ENCODE measurements at places on chromosomes 3 and 15.

DNA sequence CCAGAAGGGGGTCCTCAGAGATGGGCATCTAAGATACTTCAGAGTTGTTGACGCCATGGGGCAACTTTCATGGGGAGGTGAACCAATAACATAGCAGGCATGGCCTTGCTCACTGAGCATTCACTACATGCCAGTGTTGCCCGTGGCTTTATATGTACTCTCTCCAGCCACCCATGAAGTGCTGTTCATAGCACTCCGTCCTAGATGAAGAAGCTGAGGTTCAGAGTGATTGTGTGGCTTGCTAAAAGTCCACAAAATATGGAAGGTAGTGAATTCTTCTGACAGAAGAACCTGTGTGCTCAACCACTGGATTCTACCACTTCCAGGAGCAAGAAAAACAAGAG is 9.8 kb upstream of the SEMA4B start:
- DNase-seq, result no peak

DNA sequence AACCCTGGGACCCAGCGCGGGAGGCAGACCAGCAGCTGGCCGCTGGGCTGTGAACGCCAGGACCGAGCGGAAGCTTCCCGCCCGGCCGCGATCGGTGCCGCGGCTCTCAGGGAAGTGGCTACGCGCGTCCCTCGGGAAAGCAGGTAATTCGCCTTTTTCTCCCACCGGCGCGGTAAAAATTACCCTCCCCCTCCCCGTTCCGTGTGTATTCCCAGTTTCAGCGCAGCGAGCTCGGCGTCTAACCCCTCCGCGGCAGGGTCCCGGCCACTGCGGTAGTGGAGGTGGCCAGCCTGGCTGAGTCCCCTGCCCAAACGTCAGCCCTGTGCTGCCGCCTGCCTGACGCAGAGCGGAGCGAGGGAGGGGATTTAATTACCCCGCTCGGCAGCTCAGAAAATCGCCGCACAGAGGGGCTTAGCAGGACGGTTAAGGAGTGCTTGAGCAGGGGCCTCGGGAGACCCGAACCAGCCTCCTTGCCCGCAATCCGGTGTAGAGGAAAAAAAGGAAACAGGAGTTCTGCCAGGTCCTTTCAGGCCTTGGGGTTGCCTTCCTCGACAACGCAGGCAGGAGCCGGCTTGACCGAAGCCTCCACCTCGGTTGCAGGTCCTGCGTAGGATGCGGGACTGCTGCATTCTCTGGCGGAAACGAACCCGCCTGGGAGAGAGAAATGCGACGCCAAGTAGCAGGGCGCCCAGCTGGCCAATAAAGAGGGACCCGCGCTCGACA is 2.9 kb downstream of the GATA2 start:
- peak; percentile 65 for DNase-seq

DNA sequence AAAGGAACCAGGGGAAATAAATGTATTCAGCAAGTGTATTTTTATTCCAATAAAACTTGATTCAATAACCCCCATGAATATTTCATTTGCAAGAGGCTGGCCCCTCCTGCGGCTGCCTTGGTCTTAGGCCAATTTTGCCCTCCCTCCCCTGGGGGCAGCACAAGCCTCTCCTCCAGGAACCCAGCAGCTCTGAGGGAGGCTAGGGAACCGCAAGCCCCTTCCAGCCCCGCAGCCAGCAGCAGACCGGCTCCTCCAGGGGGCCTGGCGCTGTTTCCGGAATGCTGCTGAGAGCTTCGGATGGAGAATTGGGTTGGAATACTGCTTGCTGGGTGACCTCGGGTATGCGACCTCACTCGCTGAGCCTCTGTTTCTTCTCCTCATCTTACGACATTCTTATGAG is 150.1 kb downstream of the RAB11A start:
- no peak for DNase-seq

DNA sequence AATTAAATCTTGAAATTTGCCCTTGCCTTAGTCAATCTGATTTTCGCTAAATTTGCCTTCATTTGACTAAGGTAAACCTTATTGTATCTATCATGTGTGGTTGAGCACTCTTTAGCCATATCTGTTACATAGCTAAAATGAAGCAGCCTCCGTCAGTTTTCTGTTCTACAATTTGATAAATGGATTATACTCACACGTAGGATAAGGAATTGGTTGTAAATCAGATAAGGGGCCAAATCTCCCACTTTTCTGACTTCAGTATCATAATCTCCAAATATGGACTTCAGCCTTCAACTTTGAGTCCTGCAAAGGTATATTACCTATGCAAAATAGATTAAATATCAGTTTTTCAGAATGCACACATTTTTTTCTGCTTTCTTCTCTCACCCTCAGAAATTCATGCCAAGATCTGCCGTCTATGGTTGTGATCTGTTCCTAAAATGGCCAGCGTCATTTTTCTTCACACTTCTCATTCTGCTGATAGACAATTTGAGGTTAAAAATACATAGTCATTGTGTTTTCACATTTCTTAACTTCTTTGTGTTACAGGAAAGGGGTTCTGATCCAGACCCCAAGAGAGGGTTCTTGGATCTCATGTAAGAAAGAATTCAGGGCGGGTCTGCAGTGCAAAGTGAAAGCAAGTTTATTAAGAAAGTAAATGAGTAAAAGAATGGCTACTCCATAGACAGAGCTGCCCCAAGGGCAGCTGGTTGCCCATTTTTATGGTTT is 36.9 kb downstream of the RAB8B start:
- no peak for DNase-seq

DNA sequence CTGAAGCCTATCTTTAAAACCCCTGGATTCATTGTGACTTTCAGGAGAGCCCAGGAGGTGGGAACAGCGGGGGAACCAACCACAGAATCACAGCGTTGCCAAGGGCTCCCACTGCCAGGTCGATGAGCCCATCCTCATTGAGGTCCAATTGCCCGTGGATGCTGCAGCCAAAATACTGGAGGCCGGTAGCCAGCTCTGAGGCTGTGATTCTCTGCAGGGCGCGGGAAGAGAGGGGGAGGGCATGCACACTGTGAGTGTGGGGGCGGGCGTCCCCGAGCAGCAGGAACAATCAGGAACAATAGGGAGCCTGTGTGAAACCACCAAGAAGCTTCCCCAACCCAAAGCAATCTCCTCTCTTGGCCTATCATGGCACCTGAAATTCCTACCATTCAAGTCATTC is 53.4 kb downstream of the FEM1B start:
- no peak for DNase-seq

DNA sequence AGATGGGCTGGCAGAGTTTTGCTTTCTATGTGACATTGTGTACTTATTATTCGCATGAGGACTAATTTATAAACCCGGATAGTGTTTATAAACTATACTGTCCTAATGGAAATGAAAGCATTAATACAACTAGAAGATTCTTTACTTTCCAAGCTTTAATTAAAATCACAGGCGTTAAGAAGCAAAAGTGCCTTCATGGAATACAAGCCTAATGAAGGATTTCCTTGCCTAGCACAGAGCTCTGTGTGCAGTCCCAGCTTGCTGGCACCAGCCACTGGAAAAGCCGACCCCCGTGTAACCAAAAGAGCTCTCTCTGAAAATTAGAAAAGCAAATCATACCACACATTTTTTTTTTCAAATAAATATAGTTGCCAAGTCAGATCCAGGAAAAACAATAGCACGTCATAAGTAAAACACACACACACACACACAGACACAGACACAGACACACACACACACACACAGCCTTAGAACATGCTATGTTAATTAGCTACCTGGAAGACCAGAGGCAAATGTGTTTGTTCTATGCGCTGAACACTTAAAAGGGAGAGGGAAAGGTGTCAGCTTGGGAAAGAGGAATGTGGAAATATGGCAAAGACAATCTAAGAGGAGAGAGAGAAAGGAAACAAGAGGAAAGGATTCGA is 1084.2 kb downstream of the TUSC7 start:
- DNase-seq, result no peak

DNA sequence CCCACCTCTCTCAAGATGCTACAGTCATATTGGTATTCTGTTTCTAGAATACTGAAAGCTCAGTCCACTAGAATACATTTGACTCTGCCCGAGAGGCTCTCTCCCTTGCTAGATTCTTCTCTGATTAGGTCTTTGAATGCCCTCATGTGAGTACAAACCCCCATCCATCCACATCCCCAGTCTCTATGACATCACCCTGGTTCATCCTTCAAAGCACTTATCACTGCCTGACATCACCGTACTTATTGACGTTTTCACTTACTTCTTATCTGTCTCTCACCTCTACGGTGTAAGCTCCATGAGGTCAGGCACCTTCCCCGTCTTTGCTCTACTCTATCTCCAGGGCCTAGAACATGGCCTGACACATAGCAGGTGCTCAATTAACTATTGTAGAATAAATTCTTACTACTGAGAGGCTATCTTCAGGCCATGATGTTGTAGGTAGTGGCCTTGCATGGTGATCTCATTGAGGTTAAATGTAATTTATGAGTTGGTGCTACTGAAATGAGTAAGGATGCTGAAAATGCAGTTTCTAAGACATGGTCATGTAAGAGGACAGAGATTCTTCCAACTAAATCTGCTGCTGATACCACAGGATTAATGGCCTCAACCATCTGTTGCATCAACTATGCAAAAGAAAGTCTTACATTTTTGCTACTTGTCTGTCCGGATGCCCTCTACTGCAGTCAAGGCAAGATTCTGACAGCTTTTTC is 26.8 kb downstream of the EOGT start:
- DNase-seq, result no peak

GRCh38 chr15:77196381-77196780 is 125.5 kb upstream of the TSPAN3 start:
- no peak for DNase-seq

GRCh38 chr3:196097373-196098154 is 15.7 kb upstream of the TFRC start:
- DNase-seq, result no peak

DNA sequence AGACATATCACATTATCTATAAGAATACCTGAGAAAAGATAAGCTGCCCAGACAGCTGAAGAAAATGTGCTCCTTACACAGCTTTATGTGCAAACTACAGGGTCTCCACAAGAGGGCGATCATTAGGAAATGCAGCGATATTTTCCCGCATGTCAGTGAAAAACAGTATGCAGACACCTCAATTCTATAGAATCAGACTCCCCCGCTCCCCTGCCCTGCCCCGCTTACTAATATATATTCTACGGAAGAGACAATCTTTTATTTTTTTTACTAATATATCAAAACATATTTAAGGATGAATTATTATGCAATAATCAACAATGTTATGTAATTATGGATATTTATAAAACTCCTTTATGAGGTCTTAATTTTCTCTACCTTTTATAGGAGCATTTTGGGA is 681.3 kb downstream of the ROBO1 start:
- DNase-seq, result peak; percentile 76

DNA sequence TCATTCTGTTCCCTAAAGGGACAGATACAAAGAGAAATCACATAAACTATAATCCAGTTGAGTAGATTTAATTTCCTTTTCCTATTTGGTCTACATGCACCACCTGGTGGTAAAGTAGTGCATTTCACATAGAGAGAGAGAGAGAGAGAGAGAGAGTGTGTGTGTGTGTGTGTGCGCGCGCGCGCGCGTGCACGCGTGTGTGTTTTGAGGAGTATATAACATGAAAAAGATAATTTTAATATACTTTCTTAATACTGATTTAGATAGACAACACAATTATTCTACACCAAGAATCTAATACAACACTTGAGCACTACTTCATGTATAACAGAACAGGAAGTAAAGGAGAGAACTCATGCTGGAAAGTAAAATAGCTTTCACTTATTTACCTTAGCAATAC is 1.1 kb upstream of the FGF7 start:
- peak; percentile 68 for DNase-seq

DNA sequence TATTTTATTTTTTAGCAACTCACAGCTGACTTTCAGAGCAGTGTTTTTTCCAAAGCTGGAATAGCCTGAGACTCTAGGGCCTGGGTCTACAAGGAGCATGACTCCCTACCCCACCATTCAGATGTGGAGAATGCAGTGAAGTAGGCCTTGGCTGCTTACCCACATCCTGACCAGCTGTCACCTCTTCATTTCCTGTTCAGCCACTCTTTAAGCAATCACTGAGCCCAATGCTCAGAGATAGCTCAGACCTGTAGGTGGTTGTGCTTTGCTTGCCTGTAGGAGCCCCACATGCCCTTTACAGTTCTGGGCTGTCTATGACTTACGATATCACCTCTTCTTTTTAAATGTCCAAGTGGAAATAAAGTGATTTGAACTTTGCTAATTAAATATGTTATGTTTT is 148.1 kb downstream of the NEK11 start:
- peak; percentile 25 for DNase-seq

DNA sequence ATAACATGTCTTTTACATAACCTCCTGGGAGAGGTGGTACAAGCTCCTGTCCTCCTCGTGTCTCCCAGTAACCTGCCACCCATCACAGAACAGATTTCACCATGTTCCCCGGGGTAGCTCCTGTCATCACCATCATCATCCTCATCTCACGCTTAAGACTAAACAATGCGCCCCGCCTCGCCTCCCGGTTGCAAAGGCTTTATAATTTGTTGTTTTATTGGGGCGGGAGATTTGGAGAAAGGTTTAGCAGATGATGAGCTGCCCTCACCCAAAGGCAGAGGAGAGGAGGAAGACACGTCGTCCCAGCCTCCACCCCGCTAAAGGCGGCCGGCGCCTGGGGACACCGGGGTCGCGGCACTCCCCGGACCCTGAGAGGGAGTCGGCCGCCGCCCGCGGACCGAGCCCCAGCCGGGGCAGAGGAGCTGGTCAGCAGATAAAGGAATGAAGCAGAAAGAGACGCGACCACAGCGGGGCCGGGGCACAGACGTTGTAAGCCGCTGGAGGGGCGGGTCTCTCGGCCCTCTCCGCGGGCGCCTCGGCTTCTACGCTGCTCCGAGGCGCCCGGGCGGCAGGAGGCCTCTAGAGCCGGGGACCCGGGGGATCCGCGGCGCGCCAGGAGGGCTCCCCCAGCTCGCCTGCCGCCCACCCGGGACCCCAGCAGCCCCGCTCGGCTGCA is 589 bp downstream of the HERC1 start:
- DNase-seq, result peak; percentile 16

- DNase-seq, result no peak
These were observed 219.1 kb upstream of the FEZF2 start for GRCh38 chr3:62592408-62592807.

DNA sequence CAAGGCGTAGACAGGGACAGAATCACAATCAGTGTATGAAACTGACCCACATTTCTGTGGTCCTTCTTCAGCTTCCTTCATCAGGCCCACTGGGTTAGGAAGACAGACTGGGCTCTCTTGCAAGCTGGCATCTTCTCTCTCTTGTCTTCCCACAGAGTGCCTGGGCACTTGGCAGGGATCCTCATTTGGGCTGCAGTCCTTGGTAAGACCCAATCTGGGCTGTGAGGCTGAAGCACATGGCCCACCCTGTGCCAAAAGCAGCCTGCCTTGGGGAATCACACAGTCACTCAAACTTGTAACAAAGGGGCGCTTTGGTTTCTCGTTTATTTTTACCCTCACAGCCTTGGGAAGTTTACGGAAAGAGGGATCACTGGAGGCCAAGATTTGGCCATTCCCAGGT is 8.2 kb upstream of the EPHB3 start:
- no peak for DNase-seq
